ENCODE measurements at places on chromosomes 1 and 21. TPM values are rescaled to one million over a fixed set of nuclear protein-coding genes. Genes with fewer than 3 reads are reported as not detected.
A peak's percentile ranks its signal among the peaks of the same experiment; 100 is the strongest.

- H3K27me3 ChIP-seq = no peaks in the 10 kb centered on the region
- H3K4me3 ChIP-seq = no peak overlapping the region
- H3K4me1 ChIP-seq = no peaks in the 10 kb centered on the region
- H3K36me3 ChIP-seq = no peaks in the 10 kb centered on the region
- no peak overlapping the region for H3K27ac ChIP-seq
- no peak for DNase-seq
Measured at GRCh38 chr1:208347191-208347590, 103.0 kb upstream of the PLXNA2 start.

The PIGP gene
- 6.3 TPM for total RNA-seq

DNA sequence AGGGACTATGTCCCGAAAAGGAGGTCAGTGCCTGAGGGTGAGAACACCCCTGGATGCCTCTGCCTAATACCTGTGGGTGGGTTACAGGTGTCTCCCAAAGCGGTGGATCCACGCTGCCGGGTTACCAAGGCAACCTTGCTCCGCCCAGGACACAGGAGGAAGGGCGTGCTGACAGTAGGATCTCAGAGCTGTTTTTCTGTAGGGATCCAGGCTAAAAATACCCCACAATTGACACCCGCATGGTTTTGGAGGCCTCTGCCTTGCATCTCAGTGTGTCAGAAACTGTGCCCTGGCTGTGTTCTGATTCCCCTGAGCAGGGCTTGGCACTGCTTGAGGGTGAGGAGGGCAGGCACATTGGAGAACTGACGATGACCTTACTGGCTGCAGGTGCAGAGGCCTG is 118.0 kb downstream of the IER5 start:
- no peaks in the 10 kb centered on the region for H3K36me3 ChIP-seq
- H3K27ac ChIP-seq = no peak overlapping the region
- no peaks in the 10 kb centered on the region for H3K27me3 ChIP-seq

- H3K27ac ChIP-seq = no peak overlapping the region
- no peaks in the 10 kb centered on the region for H3K4me1 ChIP-seq
- H3K4me3 ChIP-seq = no peak overlapping the region
- H3K27me3 ChIP-seq = no peaks in the 10 kb centered on the region
Measured at GRCh38 chr1:53298045-53298637, 29.7 kb downstream of the LRP8 start.

GRCh38 chr1:62068978-62069377 is 125.7 kb upstream of the L1TD1 start:
- no peaks in the 10 kb centered on the region for H3K27me3 ChIP-seq
- no peaks in the 10 kb centered on the region for H3K4me1 ChIP-seq
- no peak for DNase-seq
- no peak overlapping the region for H3K4me3 ChIP-seq
- H3K36me3 ChIP-seq = no peaks in the 10 kb centered on the region
- no peak overlapping the region for H3K27ac ChIP-seq

DNA sequence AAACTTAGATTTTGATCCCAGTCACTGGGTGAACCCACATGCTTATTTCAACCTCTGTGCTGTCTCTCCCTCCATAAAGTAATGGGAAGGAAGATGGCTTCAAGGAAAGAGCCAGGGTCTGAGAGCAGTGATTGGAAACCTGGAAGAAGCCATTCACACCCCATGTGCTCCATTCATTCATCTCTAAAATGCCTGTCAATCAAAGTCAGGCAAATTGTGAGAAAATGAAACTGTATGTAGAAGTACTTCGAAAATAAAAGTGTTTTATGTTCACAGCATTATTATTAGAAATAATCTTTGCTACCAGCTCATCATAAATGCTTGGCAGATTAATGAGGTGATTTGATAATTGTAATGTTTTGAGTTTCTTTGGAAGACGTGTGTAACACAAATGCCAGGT is 61.0 kb downstream of the ACP6 start:
- H3K4me1 ChIP-seq = peaks cover 3% of the 10 kb centered on the region
- no peak for DNase-seq
- no peak overlapping the region for H3K4me3 ChIP-seq

The MCOLN3 gene
- 0.42 TPM for total RNA-seq

DNA sequence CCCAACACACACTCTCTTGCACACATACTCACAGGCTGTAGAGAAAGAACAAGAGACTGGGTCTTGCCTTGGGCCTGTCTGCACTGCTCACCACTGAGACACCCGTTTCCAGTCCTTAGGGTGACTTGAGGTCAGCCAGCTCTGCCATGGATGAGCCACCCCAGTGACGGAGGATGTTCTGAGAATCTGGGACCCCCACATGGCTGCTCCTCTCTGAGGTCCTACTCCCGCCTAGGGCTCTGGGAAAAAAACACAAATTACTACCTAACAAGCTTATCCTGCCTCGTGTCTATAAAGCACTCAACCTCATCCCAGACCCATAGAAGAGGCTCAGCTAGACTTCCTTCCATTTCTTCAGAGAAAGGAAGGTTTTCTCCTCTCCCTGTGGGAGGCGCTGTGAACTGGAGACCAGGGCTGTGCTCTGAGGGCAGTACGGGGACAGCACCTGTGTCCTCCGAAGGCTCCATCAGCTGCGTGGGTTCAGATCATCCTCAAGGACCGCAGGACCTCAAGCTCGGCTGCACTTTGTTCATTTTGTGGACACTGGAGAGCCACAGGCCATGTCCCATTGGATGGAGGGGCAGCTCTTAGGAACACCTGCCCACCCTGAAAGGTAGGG is 4.3 kb upstream of the CLEC20A start:
- no peak overlapping the region for H3K27ac ChIP-seq
- no peaks in the 10 kb centered on the region for H3K4me1 ChIP-seq
- no peak overlapping the region for H3K4me3 ChIP-seq
- H3K27me3 ChIP-seq = no peaks in the 10 kb centered on the region

The RORC gene
- 59.2 TPM for total RNA-seq

GRCh38 chr1:113681596-113682337 is 77.5 kb downstream of the PHTF1 start:
- H3K4me1 ChIP-seq = no peaks in the 10 kb centered on the region
- H3K36me3 ChIP-seq = peaks cover 15% of the 10 kb centered on the region
- DNase-seq = no peak
- no peak overlapping the region for H3K4me3 ChIP-seq

GRCh38 chr1:241934866-241935265 is 22.7 kb upstream of the BECN2 start:
- no peaks in the 10 kb centered on the region for H3K36me3 ChIP-seq
- no peaks in the 10 kb centered on the region for H3K27me3 ChIP-seq
- no peaks in the 10 kb centered on the region for H3K4me1 ChIP-seq
- H3K27ac ChIP-seq = no peak overlapping the region

The SH2D1B gene
- 0.33 TPM for total RNA-seq

- DNase-seq = no peak
- no peaks in the 10 kb centered on the region for H3K27me3 ChIP-seq
- no peaks in the 10 kb centered on the region for H3K4me1 ChIP-seq
- H3K4me3 ChIP-seq = no peak overlapping the region
- H3K36me3 ChIP-seq = no peaks in the 10 kb centered on the region
Measured at GRCh38 chr21:41211060-41211805, 43.3 kb downstream of the BACE2 start.

- no peaks in the 10 kb centered on the region for H3K36me3 ChIP-seq
- no peak overlapping the region for H3K27ac ChIP-seq
- no peaks in the 10 kb centered on the region for H3K4me1 ChIP-seq
- no peak overlapping the region for H3K4me3 ChIP-seq
- DNase-seq = no peak
Measured at GRCh38 chr1:198986442-198986841, 347.6 kb downstream of the PTPRC start.

GRCh38 chr1:27483659-27484058 is 6.3 kb downstream of the WASF2 start:
- H3K27ac ChIP-seq = no peak overlapping the region
- H3K36me3 ChIP-seq = no peaks in the 10 kb centered on the region
- H3K27me3 ChIP-seq = no peaks in the 10 kb centered on the region
- H3K4me3 ChIP-seq = no peak overlapping the region
- H3K4me1 ChIP-seq = peaks cover 6% of the 10 kb centered on the region

The PTPRU gene
- 4.6 TPM for total RNA-seq

- H3K4me3 ChIP-seq = no peak overlapping the region
- no peaks in the 10 kb centered on the region for H3K36me3 ChIP-seq
- H3K4me1 ChIP-seq = peaks cover 2% of the 10 kb centered on the region
- no peak for DNase-seq
Measured at GRCh38 chr1:163072658-163073057, 3.5 kb downstream of the RGS4 start.

DNA sequence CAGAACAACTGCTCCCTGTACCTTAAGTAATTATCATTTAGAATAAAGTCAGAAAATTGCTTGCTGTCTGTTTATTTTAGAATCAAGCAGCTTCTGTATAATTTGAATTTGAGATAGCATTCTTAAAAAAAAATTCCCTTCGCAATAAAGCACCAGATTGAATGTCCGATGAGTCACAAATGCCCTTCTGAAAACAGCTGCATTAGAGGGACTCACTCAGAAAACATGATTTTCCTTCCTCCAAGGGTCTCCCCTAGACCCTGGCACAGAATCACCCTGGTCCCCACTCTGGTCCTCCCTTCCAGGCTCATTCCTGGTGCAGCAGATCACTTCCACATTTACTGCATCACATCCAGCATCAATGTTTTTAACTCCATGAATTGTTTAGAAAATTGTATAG is 471.1 kb upstream of the VAMP3 start:
- H3K36me3 ChIP-seq = no peaks in the 10 kb centered on the region
- H3K4me3 ChIP-seq = no peak overlapping the region
- no peak for DNase-seq
- H3K27ac ChIP-seq = peak overlapping the region; percentile 31
- no peaks in the 10 kb centered on the region for H3K4me1 ChIP-seq
- H3K27me3 ChIP-seq = no peaks in the 10 kb centered on the region

- H3K27me3 ChIP-seq = no peaks in the 10 kb centered on the region
- no peaks in the 10 kb centered on the region for H3K4me1 ChIP-seq
- H3K4me3 ChIP-seq = no peak overlapping the region
- H3K36me3 ChIP-seq = no peaks in the 10 kb centered on the region
- DNase-seq = peak; percentile 84
Measured at GRCh38 chr1:30768830-30769718, 11.5 kb upstream of the LAPTM5 start.

- DNase-seq = no peak
- no peaks in the 10 kb centered on the region for H3K36me3 ChIP-seq
- peak overlapping the region; percentile 92 for H3K27ac ChIP-seq
- H3K27me3 ChIP-seq = no peaks in the 10 kb centered on the region
- H3K4me3 ChIP-seq = peak overlapping the region; percentile 52
Measured at GRCh38 chr1:94416901-94417727, 1.1 kb upstream of the ABCD3 start.

DNA sequence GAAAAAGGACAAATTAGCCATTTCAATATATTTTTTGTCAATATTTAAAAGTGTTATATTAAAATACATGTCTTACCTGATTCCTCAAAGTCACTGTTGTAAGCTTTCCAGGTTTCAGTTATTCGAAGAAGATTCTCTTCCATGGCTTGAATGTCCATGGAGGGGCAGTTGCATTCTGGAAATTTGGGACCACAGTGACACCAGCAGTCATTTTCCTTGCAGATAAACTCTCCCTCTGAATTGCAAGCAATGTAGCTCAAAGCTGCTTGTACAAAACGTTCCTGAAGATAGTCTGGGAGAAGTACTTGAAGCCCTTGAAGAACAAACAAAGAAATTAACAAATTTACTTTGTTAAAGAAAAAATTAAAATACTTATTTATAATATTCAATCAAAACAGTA is 251.7 kb downstream of the BRINP3 start:
- no peaks in the 10 kb centered on the region for H3K36me3 ChIP-seq
- no peak overlapping the region for H3K4me3 ChIP-seq
- no peak for DNase-seq

The ADGRL4 gene
- total RNA-seq = 2.1 TPM

- H3K4me1 ChIP-seq = no peaks in the 10 kb centered on the region
- H3K4me3 ChIP-seq = no peak overlapping the region
- peaks cover 4% of the 10 kb centered on the region for H3K36me3 ChIP-seq
- H3K27me3 ChIP-seq = no peaks in the 10 kb centered on the region
- H3K27ac ChIP-seq = no peak overlapping the region
- no peak for DNase-seq
Measured at GRCh38 chr1:19903621-19904020, 19.8 kb downstream of the PLA2G2E start.

DNA sequence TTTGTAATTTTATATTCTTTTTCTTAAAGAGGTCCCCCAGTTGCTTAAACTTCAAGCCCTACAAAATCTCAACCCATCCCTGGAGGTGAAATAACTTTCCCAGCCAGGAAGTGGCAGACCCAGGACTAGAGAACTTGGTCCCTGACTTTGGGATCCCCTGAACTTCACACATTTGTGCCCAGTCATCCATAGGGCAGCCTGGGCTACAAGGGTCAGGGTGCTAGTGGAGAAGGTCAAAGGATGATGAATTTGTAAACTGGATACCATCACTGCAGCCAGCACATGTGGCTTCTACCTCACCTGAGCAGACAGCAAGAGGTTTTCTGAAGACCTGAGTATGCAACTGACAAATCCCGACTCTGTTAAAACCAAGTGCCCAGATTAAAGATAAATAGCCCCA is 31.4 kb downstream of the HIVEP3 start:
- no peaks in the 10 kb centered on the region for H3K36me3 ChIP-seq
- H3K4me1 ChIP-seq = peaks cover 3% of the 10 kb centered on the region
- DNase-seq = no peak

DNA sequence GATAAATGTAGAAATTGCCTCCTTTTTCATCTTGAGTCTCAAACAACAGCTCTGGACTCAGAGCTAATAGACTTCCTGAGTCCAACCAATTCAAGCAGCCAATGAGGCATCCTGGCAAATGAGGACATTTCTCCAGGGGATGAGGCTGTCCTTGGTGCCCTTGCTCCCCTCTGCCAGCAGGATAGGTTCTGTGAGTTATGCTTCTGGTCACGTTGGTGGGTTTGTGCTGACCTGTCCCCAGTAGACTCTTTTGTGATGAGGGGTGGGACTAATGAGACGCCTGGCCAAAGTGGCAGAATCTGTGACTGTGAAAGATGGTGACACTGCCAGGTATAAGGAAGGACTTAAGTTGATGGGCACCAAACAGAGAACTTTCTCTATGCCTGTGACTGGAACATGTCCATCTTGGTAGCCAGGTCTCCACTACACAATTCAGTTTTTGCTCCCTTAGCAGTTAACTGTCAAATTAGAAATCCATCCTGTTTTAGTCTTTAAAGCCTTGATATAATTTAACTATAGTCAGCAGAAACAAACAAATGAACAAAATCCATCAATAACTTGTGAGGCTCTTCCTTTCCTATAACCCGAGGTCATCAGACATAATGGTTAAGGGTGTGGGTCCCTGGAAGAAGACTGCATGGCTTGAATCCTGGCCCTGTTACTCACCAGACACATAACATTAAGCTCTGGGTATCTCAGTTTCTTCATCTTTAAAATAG is 35.7 kb upstream of the THEM4 start:
- DNase-seq = no peak
- no peaks in the 10 kb centered on the region for H3K27me3 ChIP-seq
- no peak overlapping the region for H3K4me3 ChIP-seq
- no peak overlapping the region for H3K27ac ChIP-seq

DNA sequence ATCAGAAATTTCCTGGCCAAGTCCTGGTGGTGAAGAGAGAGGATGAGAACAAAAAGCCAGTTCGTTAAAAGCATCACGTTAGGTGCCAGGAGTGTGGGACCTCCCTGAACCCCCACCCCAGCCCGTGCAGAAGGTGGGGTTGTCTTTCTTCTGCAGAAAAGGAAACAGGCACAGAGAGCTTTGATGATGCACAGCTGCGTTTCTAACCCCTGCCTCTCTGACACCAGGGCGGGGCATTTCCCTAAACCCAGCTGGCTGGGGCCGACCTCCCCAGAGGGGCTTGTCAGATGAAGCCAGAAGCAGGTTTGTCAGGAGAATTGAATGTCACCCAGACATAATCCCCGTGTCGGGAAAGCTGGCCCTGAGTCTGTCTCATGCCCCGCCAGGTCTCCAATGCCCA is 189.3 kb upstream of the EDN2 start:
- no peak for DNase-seq
- H3K27ac ChIP-seq = no peak overlapping the region
- H3K36me3 ChIP-seq = no peaks in the 10 kb centered on the region

The JAM2 gene
- 1.3 TPM for total RNA-seq

Measured in liver (tissue), 10 donors.